ENCODE measurements at places on chromosomes 2 and 18. TPM values are rescaled to one million over a fixed set of nuclear protein-coding genes. Genes with fewer than 3 reads are reported as not detected.

Gene ASXL3
- total RNA-seq: 0.15 TPM

Gene TMSB10
- 2,058 TPM for total RNA-seq

Gene CRYGC
- total RNA-seq: not detected

Gene SANBR
- total RNA-seq: 6.4 TPM

Gene CFAP221
- not detected for total RNA-seq

Gene ANKRD23
- total RNA-seq: 3.5 TPM

Gene UNC80
- total RNA-seq: not detected

Gene DNAJC5G
- total RNA-seq: not detected

Gene MAPK4
- 0.11 TPM for total RNA-seq

Gene FKBP1B
- 0.33 TPM for total RNA-seq

Gene CYP27A1
- total RNA-seq: 0.61 TPM

Gene CD207
- total RNA-seq: not detected

Gene KCNIP3
- total RNA-seq: not detected

Gene TIGD1
- 4.6 TPM for total RNA-seq

Gene ARHGEF4
- total RNA-seq: 0.21 TPM

Gene ROCK2
- 16.3 TPM for total RNA-seq

Gene ZNF804A
- total RNA-seq: 1.7 TPM

Gene MAP3K19
- total RNA-seq: not detected

Gene REV1
- 30.7 TPM for total RNA-seq

Gene FARSB
- 47.8 TPM for total RNA-seq

Gene ENOSF1
- total RNA-seq: 40.0 TPM

Gene ALKAL2
- not detected for total RNA-seq

Gene KIF5C
- total RNA-seq: 0.37 TPM

Gene HOXD13
- not detected for total RNA-seq

Gene TSPYL6
- not detected for total RNA-seq

Gene CCDC74B
- 15.3 TPM for total RNA-seq

Gene SOWAHC
- total RNA-seq: 2.0 TPM

Gene EMX1
- total RNA-seq: 1.1 TPM

Gene DLX2
- not detected for total RNA-seq

Gene TCF23
- total RNA-seq: not detected
